ENCODE measurements at places on chromosomes 2 and 18.

DNA sequence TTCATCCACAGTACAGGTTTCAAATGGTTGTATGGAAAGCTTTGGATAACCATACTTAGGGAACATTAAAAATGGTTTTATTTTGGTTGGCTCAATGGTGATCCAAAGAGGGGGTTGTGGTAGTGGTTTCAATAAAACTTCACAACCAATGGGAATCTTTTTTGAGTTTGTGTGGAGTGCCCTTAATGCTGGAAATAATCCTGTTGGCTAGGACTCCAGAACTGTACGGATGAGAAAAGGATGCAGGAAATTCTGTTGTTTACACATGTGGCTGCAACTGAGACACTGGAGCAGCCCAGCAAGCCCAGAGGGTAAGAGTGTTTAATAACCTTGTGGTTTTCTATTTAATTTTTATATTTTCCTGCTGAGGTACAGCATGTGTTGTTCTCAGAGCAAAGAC, at the start of gene CCDC102B:
CCDC102B (plus strand) TSS at position 210 of the 400 bp plus-strand sequence. CDS start 38,684 bp downstream, outside the sequence.
- H3K27ac ChIP-seq: no peak within 1 kb of the TSS
- H3K36me3 ChIP-seq: no peaks in the 10 kb centered on the region
- no peak within 1 kb of the TSS for H3K4me3 ChIP-seq

DNA sequence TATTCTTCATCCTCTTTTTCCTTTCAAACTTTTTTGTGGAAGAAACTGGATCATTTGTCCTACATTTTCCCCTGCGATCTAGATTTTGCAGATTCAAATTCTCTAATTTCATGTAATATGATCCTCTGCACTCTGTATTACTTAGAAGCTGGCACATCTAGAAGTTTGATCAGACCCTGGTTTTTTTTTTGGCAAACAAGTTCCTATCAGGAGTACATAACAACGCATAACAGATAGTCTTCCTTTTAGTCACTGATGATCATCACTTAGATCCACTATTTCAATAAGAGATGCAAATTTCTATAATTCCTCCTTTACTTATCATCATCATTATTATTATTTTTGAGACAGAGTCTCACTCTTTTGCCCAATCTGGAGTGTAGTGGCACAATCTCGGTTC, 117.1 kb downstream of the CDH2 start:
- no peak overlapping the region for H3K4me3 ChIP-seq
- no peaks in the 10 kb centered on the region for H3K4me1 ChIP-seq
- no peak overlapping the region for H3K27ac ChIP-seq
- no peak for DNase-seq
- H3K36me3 ChIP-seq: no peaks in the 10 kb centered on the region

- H3K27me3 ChIP-seq: no peaks in the 10 kb centered on the region
- H3K4me1 ChIP-seq: peaks cover 56% of the 10 kb centered on the region
- no peak for DNase-seq
- H3K4me3 ChIP-seq: peak overlapping the region; percentile 88
- H3K27ac ChIP-seq: peak overlapping the region; percentile 100
Measured at GRCh38 chr2:42359965-42360483, 993 bp downstream of the COX7A2L start.

GRCh38 chr2:84022810-84023431, 436.2 kb downstream of the SUCLG1 start:
- H3K36me3 ChIP-seq: no peaks in the 10 kb centered on the region
- peaks cover 6% of the 10 kb centered on the region for H3K27me3 ChIP-seq
- H3K4me1 ChIP-seq: no peaks in the 10 kb centered on the region
- no peak overlapping the region for H3K27ac ChIP-seq
- no peak overlapping the region for H3K4me3 ChIP-seq

GRCh38 chr2:232523402-232523681, 2.6 kb upstream of the CHRND start:
- H3K27ac ChIP-seq: no peak overlapping the region
- peaks cover 60% of the 10 kb centered on the region for H3K27me3 ChIP-seq
- no peak overlapping the region for H3K4me3 ChIP-seq
- peaks cover 11% of the 10 kb centered on the region for H3K4me1 ChIP-seq
- no peaks in the 10 kb centered on the region for H3K36me3 ChIP-seq

DNA sequence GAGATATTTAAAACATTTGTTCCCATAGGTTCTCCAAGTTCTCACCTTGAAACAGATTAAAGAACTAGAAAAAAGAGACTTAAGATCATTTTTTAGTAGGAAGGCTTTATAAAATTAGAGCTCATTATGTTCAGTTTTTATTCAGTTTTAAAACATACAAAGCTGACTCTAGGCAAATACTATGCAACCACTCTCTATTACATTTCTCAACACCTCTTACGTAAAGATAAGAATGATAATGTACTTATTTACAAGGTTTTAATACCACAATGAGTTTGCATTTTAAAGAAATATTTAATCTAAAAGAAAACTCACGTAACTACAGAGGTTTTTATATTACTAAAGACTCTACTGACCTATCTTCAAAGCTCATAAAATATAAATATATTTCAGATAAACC, 68.8 kb downstream of the TMEM131 start:
- DNase-seq: no peak
- no peak overlapping the region for H3K27ac ChIP-seq
- H3K36me3 ChIP-seq: peaks cover 43% of the 10 kb centered on the region
- H3K27me3 ChIP-seq: no peaks in the 10 kb centered on the region

DNA sequence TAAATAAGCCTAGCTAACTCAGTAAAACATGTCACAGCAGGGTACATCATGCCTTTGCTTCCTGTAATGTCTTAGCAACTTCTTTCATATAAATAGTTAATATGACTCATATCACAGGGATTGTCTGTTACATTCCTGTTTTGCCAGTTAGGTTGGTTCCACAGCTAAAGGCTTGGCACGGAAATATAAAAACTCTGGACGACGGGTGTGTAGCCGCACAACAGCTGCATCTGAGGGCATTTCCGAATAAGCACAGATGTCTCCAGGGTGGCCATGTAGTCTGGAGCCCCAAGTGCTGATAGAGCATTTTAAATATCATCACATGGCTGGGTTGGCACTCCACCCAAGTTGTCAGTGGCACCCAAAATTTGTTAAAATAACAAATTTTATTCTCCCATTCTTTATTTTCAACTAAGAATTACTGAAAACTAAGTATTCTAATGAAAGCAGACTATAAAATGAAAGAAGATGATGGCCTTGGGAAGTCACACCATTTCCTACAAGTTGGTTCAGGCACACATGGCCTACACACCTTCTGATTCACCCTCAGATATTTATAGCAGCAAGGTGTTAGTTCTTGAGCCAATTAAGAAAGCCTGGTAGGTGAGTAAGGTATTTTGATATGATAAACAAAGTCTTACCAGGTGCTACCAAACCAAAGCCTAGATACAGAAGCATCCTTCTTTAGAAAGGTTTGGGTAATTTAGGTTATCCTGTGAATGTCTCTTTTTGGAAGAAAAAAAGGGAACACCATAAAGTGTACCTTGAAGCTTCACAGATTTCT, 61.8 kb upstream of the STK17B start:
- H3K4me1 ChIP-seq: peaks cover 92% of the 10 kb centered on the region
- no peak for DNase-seq
- H3K4me3 ChIP-seq: peak overlapping the region; percentile 42
- H3K27me3 ChIP-seq: no peaks in the 10 kb centered on the region

GRCh38 chr18:49560624-49561288, 1.1 kb upstream of the LIPG start:
- peaks cover 31% of the 10 kb centered on the region for H3K4me1 ChIP-seq
- no peaks in the 10 kb centered on the region for H3K36me3 ChIP-seq
- H3K4me3 ChIP-seq: peak overlapping the region; percentile 63
- peak overlapping the region; percentile 28 for H3K27ac ChIP-seq
- H3K27me3 ChIP-seq: peaks cover 72% of the 10 kb centered on the region
- peak; percentile 45 for DNase-seq

GRCh38 chr2:105800953-105801635, 56.4 kb downstream of the NCK2 start:
- peaks cover 68% of the 10 kb centered on the region for H3K36me3 ChIP-seq
- peaks cover 97% of the 10 kb centered on the region for H3K4me1 ChIP-seq
- DNase-seq: no peak
- peak overlapping the region; percentile 97 for H3K27ac ChIP-seq

GRCh38 chr2:152343426-152343825, 8.5 kb downstream of the FMNL2 start:
- H3K36me3 ChIP-seq: no peaks in the 10 kb centered on the region
- no peak overlapping the region for H3K4me3 ChIP-seq
- H3K27me3 ChIP-seq: peaks cover 14% of the 10 kb centered on the region

DNA sequence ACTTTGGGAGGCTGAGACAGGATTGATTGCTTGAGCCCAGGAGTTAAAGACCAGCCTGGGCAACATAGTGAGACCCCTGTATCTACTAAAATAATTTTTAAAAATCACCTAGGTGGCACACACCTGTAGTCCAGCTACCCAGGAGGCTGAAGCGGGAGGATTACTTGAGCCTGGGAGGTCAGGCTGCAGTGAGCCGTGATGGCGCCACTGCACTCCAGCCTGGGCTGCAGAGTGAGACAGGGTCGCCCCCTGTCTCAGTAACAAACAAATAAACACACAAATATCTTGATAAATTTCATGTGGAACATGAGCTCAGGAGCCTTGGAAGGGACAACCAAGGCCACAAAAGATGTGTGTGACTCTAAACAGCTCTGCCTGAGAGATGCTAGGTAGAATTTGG, 11.7 kb upstream of the ANKRD53 start:
- H3K36me3 ChIP-seq: no peaks in the 10 kb centered on the region
- H3K27me3 ChIP-seq: peaks cover 34% of the 10 kb centered on the region
- no peak for DNase-seq
- peaks cover 8% of the 10 kb centered on the region for H3K4me1 ChIP-seq

DNA sequence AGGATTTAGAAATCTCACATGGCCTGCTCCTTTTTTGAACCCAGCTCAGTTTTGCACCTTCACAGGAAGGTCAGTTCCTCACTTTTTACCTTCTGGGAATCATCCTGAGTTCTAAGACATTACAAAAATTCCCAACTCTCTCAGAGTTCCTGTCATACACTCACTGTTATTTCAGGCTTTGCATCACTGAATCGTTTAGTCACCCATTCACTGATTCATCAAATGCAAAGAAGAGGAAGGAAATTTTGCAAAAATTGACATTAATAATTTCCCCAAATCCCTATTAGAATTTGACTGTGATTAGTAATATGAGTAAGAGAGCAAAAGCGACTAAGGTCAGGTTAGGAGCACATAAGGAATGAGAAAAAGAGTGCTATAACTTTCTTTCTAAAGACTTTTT, 197.5 kb downstream of the PDE1A start:
- no peak overlapping the region for H3K4me3 ChIP-seq
- H3K27ac ChIP-seq: no peak overlapping the region
- H3K4me1 ChIP-seq: no peaks in the 10 kb centered on the region
- H3K36me3 ChIP-seq: no peaks in the 10 kb centered on the region

DNA sequence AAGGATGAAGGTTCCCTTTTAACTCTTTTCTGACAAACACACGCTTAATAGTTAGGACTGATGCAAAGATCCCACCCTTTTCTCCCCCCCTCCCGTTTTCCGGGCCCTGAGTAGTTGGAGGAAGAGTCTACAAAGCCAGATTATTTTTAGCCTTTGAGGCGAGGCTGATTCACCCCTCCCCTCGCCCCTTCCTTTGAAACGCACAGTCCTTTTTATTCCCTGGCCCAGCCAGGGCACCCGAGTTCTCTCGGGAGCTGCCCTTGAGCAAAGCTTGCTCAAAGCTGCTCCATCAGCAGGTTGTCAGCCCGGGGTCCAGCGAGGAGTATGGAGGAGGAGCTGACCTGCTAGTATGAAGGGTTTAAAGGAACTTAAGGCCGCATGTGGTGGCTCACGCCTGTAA, 47.1 kb upstream of the SPRED2 start:
- H3K4me3 ChIP-seq: no peak overlapping the region
- no peak for DNase-seq
- H3K27me3 ChIP-seq: peaks cover 22% of the 10 kb centered on the region

DNA sequence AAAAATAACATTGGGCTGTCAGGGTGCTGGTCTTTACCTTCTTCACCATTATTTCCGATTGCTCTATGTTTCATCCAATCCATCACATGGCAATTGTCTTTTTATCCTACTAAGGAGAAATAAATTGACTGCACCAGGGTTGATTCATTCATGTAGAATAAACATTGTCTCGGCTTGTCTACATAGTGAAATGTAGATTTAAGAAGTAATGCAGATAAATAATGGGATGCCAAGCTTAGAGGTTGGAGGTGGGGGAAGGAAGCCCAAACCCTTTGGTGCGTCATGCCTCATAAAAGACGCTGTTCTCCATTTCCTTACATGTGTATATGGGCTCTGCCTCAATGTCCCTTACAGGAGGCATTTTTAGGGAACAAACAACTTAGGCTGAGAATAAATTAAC, 117.8 kb downstream of the ALK start:
- H3K27ac ChIP-seq: no peak overlapping the region
- H3K36me3 ChIP-seq: no peaks in the 10 kb centered on the region
- H3K4me1 ChIP-seq: no peaks in the 10 kb centered on the region
- peaks cover 10% of the 10 kb centered on the region for H3K27me3 ChIP-seq
- DNase-seq: no peak

GRCh38 chr18:48222118-48222517, 187.1 kb downstream of the ZBTB7C start:
- no peaks in the 10 kb centered on the region for H3K36me3 ChIP-seq
- H3K4me3 ChIP-seq: no peak overlapping the region
- no peak overlapping the region for H3K27ac ChIP-seq
- no peaks in the 10 kb centered on the region for H3K27me3 ChIP-seq

DNA sequence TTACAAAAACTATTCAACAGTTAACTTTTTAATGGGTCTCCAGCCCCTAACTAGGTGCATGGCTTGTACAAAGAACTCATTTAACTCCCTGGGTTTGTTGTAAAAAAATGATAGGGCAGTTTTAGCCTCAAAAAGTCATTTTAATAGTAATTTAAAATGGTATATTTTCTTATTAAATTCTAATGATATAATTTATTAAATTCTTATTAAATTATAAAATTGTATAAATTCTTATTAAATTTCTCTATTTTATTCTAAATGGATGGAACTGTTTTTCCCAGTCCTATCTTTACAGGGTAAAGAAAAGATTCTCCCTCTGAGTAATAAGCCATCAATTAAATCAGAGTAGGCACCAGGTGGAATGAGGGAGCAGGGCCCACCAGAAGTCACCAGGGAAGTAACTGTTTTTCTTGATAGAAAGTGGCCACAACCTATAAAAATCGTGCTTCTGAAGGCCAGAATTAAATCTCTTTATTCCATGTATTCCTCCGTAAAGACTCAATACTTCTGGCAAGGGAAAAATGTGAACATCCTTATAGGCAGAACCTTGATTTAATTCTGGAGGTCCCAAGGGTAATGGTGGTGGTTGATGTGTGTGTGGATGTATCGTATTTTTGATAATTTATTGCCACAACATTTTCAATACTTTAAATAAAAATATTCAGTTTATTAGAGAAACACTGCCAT, 814 bp downstream of the FKBP7 start:
- no peak overlapping the region for H3K27ac ChIP-seq
- no peak for DNase-seq
- peak overlapping the region; percentile 96 for H3K4me3 ChIP-seq
- peaks cover 13% of the 10 kb centered on the region for H3K36me3 ChIP-seq

DNA sequence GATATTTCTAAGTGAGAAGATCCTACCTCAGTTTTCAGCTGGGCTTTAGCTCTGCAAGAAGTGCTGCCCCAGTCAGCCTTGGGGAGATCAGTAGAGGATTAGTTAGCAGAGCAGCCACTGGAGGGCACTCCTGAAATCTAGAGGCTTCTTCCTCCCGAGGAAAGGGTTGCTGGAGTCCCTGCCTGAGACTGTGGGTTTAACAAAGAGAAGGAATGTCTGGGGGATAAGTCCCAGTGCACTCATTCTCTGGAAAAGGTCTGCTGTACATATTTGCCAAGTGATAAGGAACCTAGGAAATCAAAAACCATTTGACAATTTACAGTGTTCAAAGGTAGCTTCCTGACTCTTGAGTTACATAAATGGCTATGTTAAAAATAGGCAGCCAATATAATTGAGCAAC, 207.2 kb downstream of the SLC8A1 start:
- H3K27ac ChIP-seq: no peak overlapping the region
- H3K4me1 ChIP-seq: no peaks in the 10 kb centered on the region
- no peaks in the 10 kb centered on the region for H3K36me3 ChIP-seq
- no peak overlapping the region for H3K4me3 ChIP-seq
- H3K27me3 ChIP-seq: no peaks in the 10 kb centered on the region

Data from activated T-cell treated with anti-CD3 and anti-CD28 coated beads, Interleukin-2, amount 50 U/mL, for 24 hours (primary cell).